ENCODE measurements at places on chromosomes 12 and 14.

DNA sequence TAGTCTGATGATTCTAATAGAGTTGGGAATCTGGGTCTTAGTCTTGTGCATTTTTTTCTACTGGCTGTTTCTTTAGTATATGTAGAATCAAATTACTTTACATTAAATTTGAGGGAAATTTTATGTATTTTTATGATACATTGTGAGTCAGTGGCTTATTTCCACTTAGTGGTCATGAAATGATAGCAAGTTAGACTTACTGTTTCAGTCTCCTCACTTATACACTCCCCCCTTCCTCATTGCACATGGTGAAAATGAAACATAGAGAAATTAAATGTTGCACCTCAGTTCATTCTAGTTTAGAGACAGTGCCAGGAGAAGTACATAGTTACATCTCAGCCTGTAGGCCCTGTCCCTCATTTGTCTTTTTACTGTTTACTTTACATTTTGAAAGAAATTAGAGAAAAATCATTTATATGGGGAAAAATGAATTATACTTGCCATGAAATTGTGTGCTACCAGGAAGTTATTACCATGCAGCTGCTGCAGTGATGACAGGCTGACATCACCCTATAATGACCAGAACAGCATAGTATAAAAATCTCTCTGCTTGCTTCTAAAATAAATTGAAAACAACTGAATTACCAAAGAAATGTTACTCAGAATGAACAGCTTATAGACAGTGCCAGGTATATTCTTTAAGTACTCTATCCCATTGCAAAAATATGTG lies 113.2 kb downstream of the TRMT5 start:
- no peak for DNase-seq
- no peak overlapping the region for H3K27ac ChIP-seq
- H3K4me3 ChIP-seq = no peak overlapping the region
- no peaks in the 10 kb centered on the region for H3K27me3 ChIP-seq

DNA sequence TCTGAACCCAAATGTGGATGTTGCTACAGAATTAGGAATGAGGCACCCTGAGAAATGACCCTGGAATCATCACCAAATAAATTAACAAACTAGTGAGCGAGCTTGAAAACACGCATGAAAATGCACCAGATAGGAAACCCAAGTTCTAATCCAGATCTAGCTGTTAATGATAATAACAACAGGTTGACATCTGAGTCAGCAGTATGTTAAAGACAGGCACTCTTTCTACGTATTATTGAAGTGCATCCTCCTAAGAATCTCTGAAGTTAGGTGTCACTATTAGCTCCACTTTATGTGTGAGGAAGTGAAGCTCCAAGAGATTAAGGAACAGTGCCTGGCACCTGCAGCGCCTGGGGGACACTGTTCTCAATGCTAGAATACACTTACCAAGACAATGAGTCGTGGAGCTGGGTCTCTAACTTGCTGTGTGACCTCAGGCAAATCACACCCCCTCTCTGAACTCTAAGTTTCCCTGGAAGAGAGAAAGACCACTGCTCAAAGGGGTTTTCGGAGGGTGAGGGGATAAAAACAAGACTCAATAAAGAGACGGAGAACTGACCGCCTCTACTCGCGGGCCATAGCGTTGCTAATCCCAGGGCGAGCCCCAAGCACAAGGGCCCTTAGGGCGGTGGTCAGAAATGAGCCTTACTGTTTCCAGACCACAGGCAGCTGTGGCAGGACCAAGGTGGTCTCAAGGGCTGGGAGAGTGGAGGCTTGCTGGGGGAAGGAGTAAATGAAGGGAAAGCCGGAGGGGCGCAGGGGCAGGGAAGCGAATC lies 2.1 kb downstream of the SLC6A12 start:
- no peak overlapping the region for H3K27ac ChIP-seq
- H3K27me3 ChIP-seq = no peaks in the 10 kb centered on the region
- peak; percentile 34 for DNase-seq
- no peak overlapping the region for H3K4me3 ChIP-seq

DNA sequence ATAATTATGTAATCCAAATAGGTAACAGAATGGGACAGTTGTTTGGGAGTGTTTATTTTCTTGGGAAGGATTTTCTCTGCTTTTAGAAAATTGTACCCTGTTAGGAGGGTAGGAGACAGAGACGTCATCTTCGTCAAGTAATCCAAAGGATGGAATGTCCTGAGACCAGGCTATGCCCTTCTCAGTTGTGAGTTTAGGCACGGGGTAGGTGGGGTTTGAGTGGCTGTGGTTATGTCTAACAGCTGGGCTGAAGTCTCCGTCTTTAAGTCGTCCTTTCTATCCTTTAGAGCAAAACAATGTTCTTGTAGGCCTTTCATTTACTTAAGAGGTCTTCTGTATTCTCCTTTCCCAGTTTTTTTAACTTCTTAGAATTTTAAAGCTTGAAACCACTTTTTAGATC lies 5.7 kb downstream of the SOCS2 start:
- no peak overlapping the region for H3K4me3 ChIP-seq
- no peaks in the 10 kb centered on the region for H3K27me3 ChIP-seq
- no peak for DNase-seq
- no peaks in the 10 kb centered on the region for H3K36me3 ChIP-seq

DNA sequence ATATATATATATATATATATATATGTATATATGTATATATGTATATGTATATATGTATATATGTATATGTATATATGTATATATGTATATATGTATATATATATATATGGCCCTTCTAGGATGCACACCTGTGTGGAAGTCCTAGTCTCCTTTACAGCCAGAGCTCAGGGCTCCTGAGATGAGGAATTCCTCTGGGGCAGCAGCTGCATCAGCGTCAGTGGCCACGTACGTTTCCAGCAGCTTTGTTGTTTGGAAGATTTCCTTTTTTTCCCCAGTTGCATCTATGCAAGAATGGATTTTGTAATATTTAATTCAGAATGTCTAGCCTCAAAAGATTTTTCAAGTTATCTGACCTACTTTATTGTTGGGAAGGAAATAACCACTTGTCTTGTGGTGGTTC lies 68.6 kb downstream of the TNFAIP2 start:
- no peak overlapping the region for H3K27ac ChIP-seq
- no peaks in the 10 kb centered on the region for H3K36me3 ChIP-seq
- DNase-seq = no peak
- peaks cover 2% of the 10 kb centered on the region for H3K4me1 ChIP-seq
- H3K27me3 ChIP-seq = no peaks in the 10 kb centered on the region

DNA sequence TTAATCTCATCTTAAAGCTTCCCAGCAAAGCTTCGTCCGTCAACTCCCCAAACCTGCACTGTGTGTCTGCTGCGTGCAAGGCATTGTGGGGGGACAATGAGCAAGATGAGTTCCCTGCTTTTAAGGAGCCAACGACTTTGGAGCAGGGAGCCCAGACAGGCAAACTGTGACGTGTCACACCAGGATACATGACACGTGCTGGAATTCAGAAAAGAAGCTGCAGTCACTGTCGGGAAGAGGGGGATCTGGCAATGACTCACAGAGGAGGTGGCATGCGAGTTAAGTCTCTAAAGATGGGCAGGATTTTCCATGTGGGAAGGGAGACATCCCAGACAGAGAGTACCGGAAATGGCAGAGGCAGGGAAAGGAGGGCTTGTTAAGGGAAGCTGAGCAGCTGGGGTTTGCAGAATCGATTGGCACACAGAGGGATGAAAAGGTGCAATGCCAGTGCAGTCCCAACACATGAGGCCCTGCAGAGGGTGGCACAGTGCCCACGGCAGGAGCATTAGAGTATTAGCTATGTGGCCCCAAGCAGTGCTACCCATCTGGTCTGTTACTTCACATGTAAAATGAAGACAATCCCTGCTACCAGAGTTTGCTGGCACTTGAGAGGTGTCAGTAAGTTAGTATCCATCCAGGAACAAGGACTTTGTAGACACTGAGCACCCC lies 52.9 kb downstream of the SETD3 start:
- no peak overlapping the region for H3K4me3 ChIP-seq
- no peaks in the 10 kb centered on the region for H3K36me3 ChIP-seq
- H3K27me3 ChIP-seq = no peaks in the 10 kb centered on the region
- peak; percentile 76 for DNase-seq
- H3K27ac ChIP-seq = no peak overlapping the region

DNA sequence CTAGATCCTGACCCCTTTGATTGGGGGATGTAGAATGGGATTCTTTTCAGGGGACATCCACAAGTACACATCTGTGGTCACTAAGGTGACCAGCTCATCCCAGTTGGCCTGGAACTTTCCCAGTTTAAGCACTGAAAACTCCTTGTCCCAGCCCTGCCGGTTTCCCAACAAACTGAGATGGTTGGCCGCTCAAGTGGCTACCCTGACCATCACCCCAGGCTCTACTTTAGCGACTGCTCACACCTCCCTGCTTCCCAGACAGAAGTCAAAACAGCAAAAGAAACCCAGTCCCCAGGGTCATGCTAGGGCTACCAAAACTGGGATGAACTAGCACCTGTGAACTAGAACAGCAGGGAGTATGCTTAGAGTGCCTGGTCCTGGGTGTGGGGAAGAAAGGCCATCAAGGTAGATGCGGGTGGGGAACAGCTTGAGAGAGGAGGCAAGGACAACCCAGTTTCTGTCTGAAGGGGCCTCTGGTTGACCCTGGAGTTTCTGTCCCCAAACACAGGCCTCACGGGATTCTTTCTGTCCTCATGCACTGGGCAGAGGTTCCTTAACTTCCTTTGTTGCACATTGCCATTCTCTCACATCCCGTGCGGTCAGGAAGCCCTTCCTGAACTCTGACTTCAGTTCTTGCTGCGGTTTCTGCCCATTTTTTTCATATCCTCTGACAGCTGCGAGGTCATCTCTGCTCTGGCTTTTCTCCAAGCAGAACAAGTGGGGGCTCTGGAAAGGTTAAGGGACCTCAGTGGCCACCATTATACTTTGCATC lies 1.6 kb downstream of the LTB4R start:
- H3K36me3 ChIP-seq = peaks cover 1% of the 10 kb centered on the region
- no peak overlapping the region for H3K4me3 ChIP-seq
- peaks cover 12% of the 10 kb centered on the region for H3K4me1 ChIP-seq
- H3K27ac ChIP-seq = no peak overlapping the region
- H3K27me3 ChIP-seq = no peaks in the 10 kb centered on the region
- no peak for DNase-seq

- no peak overlapping the region for H3K27ac ChIP-seq
Measured at GRCh38 chr14:50232276-50232642, 881 bp upstream of the SOS2 start.

- no peaks in the 10 kb centered on the region for H3K4me1 ChIP-seq
- no peaks in the 10 kb centered on the region for H3K36me3 ChIP-seq
- no peak overlapping the region for H3K4me3 ChIP-seq
Measured at GRCh38 chr14:92982956-92983355, 60.0 kb downstream of the CHGA start.

- DNase-seq = peak; percentile 94
- H3K27me3 ChIP-seq = no peaks in the 10 kb centered on the region
- H3K27ac ChIP-seq = peak overlapping the region; percentile 32
- H3K4me1 ChIP-seq = peaks cover 5% of the 10 kb centered on the region
- H3K4me3 ChIP-seq = no peak overlapping the region
- no peaks in the 10 kb centered on the region for H3K36me3 ChIP-seq
Measured at GRCh38 chr12:8681129-8681884, 16.5 kb upstream of the RIMKLB start.

GRCh38 chr12:96770219-96771102 lies 136.6 kb upstream of the NEDD1 start:
- no peak overlapping the region for H3K27ac ChIP-seq
- H3K36me3 ChIP-seq = no peaks in the 10 kb centered on the region
- H3K27me3 ChIP-seq = no peaks in the 10 kb centered on the region
- no peak overlapping the region for H3K4me3 ChIP-seq
- no peaks in the 10 kb centered on the region for H3K4me1 ChIP-seq

DNA sequence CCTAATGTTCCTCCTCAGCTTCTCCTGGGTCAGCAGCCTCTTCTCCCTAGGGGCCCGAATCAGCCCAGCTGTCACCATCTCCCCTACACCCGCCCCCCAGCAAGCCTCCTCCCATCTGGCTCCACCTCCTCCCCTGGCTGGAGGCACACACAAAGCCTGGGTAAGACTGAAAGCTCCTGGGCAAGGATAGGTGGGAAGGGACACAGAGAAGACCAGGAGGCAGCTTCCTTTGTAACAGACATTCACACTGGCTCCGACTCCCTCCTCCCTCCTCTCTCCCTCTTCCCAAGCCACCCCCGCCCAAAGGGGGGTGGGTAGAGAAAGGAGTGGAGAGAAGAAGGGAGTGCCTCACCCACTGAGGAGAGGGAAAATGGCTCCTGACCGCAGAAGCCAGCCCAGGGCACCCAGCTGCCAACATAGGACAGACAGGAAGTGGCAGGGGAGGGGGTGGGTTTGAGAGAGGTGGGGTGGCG lies 4.0 kb downstream of the CHD4 start:
- H3K27ac ChIP-seq = no peak overlapping the region
- H3K4me3 ChIP-seq = no peak overlapping the region
- DNase-seq = peak; percentile 65
- peaks cover 12% of the 10 kb centered on the region for H3K4me1 ChIP-seq
- peaks cover 25% of the 10 kb centered on the region for H3K36me3 ChIP-seq

GRCh38 chr12:115449526-115449925 lies 765.6 kb upstream of the TBX3 start:
- no peaks in the 10 kb centered on the region for H3K36me3 ChIP-seq
- no peak overlapping the region for H3K4me3 ChIP-seq
- peaks cover 22% of the 10 kb centered on the region for H3K4me1 ChIP-seq
- H3K27me3 ChIP-seq = no peaks in the 10 kb centered on the region
- DNase-seq = no peak

DNA sequence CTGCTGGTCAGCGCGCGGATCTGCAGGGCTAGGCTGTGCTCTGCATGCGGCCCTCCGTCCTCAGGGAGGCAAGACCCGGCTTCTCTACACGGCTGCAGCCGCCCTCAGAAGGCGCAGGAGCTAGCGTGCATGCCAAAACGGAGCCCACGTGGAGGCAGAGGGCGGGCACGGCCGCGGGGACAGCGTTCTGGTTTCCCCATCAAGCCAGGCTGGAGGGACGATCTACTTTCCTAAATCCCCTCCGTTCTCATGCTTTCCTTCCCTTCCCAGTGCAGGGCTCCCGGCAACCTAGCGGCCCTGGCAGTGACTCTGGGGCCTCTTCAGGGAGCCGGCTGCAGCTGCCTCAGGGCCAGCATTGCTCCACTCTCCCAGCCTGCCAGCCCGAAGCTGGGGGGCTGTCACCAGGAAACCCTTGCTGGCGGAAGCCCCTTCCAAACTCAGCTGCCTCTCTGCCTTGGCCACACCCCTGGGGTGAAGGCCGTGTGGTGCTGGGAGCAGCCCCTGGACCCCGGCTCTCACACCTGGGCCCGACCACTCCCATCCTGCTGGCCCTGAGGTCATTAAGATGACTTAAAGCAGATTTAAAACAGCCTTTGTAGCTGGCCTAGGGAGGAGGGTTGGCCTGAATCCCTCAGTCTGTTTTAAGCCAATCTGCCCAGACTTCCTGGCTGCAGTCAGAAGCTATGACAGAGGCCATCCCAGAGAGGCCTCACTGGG lies 9.2 kb upstream of the GOLGA3 start:
- no peak for DNase-seq
- no peaks in the 10 kb centered on the region for H3K4me1 ChIP-seq
- peaks cover 7% of the 10 kb centered on the region for H3K36me3 ChIP-seq
- H3K4me3 ChIP-seq = no peak overlapping the region

GRCh38 chr12:103431387-103431786 lies 64.4 kb downstream of the C12orf42 start:
- no peaks in the 10 kb centered on the region for H3K36me3 ChIP-seq
- DNase-seq = no peak
- H3K27me3 ChIP-seq = no peaks in the 10 kb centered on the region
- H3K27ac ChIP-seq = no peak overlapping the region

- no peak overlapping the region for H3K27ac ChIP-seq
- no peaks in the 10 kb centered on the region for H3K4me1 ChIP-seq
- no peak for DNase-seq
- H3K27me3 ChIP-seq = no peaks in the 10 kb centered on the region
- H3K36me3 ChIP-seq = no peaks in the 10 kb centered on the region
Measured at GRCh38 chr12:132462788-132463187, 27.2 kb upstream of the FBRSL1 start.

- H3K4me3 ChIP-seq = no peak overlapping the region
- H3K4me1 ChIP-seq = no peaks in the 10 kb centered on the region
- peaks cover 6% of the 10 kb centered on the region for H3K36me3 ChIP-seq
- no peak for DNase-seq
- no peaks in the 10 kb centered on the region for H3K27me3 ChIP-seq
- H3K27ac ChIP-seq = no peak overlapping the region
Measured at GRCh38 chr12:119704065-119704747, 36.3 kb downstream of the PRKAB1 start.
